T1000 (cell line): ENCODE measurements at places on chromosomes 1 and 21.

DNA sequence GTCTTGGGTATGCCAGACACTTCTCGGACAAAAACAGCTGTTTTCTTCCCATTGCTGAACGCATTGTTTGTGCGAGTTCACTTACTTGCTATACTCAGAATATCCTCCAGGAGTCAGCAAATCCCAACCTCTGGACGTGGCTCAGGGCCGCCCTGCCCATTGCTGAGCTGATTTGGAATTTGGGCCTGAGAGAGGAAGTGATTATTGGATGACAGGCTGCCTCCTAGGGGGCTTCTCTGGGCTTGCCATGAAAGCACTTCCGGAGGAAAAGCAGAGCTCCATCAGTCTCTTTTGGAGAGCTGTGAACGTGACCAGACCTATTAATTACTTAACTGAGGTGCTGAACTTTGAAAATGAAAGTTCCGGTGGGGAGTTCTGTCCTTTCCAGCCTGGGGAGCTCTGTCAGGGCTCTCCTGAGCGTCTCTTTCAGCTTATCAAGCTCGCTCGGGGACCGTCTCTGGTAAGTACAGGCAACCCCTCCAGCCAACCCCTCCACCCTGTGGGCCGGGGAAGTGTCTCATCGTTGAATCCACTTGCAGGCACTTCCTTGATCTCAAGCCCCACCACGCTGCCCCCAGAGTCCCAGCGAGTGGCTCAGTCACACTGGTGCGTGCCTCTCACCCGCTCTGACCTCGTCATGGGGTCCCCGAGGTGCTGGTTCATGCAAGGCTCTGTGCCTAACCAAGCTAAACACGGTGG is 76.9 kb downstream of the CLIC6 start:
- DNase-seq, result peak; percentile 75

DNA sequence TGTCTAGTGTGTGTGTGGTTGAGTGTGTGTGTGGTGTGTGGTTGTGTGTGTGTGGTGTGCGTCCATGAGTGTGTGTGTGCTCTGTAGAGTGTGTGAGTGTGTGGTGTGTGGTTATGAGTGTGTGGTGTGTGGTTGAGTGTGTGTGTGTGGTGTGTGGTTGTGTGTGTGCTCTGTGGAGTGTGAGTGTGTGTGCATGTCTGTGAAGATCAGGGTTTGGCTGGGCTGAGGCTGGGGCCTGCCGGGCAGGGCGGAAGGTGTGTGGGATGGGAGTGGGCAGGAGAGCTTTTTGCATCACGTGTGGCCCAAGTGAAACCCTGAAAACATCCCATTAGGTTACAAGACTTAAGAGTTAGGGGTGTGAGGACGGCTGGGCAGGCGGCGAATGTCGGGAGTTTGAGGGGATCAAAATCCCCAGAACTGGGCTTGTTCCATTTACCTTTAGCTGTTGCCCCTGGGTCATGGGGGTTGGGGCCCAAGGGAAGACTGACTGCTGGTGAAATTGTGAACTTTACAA is 2.9 kb upstream of the FCMR start:
- DNase-seq, result no peak

- no peak for DNase-seq
Observed at GRCh38 chr1:9107136-9107535, 21.8 kb downstream of the GPR157 start.

GRCh38 chr1:222093518-222093917 is 351.6 kb upstream of the DUSP10 start:
- DNase-seq, result no peak

- DNase-seq, result no peak
Observed at GRCh38 chr1:56754708-56755479, 64.3 kb downstream of the FYB2 start.

GRCh38 chr21:43645136-43645891 is 14.0 kb downstream of the HSF2BP start:
- no peak for DNase-seq

DNA sequence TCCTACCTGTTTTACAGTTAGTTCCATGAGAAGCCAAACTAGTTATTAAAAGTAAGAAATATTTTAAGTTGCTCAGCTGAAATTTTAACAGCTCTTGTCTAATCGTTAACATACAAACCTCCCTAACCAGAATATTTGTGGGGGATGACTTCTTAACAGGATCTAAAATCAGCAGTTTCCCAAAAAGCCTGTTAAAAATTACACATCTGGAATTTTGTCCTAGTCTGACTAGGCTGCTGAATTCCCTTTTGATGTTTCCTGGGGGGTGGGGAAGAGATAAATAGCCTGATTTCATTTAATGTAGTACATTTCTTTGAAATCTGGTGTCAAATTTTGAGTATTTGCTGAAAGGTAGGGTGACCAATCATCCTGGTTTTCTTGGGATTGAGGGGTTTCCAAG is 78.8 kb upstream of the ARHGAP29 start:
- DNase-seq, result no peak

- DNase-seq, result no peak
Observed at GRCh38 chr1:24385160-24385940, 28.2 kb downstream of the STPG1 start.

- no peak for DNase-seq
Observed at GRCh38 chr1:101108111-101108500, 82.5 kb upstream of the DPH5 start.

GRCh38 chr1:7070389-7071029 is 285.3 kb downstream of the CAMTA1 start:
- DNase-seq, result no peak

DNA sequence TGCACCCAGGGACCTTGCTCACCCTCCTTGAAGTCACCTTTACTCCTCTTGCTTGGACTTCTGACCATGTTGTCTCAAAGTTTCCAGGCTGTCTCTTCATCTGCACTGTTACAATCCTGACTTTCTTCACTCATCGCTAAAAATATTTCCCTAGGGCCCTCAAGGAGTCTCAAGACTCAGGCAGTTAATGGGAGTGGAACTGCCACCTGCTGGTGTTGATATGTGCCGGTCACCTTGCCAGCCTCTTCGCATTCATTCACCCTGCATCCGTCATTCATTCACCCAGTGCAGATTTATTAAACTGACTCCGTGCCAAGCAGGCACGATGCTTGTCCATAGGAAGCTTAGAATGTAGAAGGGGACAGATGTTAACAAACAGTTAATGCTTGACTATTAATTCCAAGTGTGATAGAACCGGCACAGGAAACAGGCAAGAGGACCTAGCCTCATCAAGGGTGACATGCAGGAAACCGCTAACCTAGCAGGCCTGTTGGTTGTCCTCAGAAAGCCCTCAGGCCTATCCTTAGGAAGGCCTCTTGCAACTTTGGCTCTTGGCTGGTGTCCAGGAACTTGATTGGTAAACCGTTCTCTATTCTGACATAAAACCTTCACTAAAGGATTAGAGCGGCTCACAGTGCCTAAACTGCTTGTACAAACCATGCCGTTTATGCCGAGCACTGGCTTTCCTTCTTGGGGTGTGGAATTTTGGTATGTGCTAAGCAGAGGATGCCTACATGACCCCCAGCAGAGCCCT is 342.2 kb downstream of the CAMTA1 start:
- no peak for DNase-seq

DNA sequence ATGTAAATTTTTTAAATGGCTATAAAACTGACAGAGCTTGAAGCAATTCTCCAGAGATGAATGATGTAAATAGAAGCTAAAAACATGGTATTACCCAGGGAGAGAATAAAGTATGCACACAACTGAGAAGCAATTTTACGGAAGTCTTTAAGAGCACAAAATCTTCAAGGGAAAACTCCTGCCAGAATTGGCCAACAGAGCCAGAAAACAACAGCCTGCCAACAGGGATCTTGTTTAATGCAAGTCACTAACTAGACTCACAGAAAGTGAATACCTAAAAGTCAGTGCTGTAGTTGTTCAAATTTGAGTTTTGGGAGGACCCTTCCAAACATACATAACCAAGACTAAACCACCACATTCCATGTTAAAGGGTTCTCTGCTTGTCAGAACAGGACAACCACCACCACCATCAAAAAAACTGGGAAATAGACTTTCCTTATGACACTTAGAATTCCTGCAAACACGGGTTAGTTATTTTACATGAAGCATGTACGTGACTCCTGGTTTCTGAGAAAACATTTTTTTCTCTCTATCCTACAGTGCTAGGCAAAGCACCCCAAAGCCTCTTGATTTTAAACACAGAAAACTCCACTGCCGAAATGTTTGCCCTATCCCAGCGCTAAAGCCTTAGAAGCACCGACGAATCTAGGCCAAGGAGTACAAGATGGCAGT is 1.6 kb downstream of the EPS15 start:
- DNase-seq, result no peak

GRCh38 chr1:59473831-59474230 is 176.9 kb downstream of the FGGY start:
- DNase-seq, result no peak

- DNase-seq, result no peak
Observed at GRCh38 chr1:78627321-78627720, 7.1 kb downstream of the IFI44L start.

DNA sequence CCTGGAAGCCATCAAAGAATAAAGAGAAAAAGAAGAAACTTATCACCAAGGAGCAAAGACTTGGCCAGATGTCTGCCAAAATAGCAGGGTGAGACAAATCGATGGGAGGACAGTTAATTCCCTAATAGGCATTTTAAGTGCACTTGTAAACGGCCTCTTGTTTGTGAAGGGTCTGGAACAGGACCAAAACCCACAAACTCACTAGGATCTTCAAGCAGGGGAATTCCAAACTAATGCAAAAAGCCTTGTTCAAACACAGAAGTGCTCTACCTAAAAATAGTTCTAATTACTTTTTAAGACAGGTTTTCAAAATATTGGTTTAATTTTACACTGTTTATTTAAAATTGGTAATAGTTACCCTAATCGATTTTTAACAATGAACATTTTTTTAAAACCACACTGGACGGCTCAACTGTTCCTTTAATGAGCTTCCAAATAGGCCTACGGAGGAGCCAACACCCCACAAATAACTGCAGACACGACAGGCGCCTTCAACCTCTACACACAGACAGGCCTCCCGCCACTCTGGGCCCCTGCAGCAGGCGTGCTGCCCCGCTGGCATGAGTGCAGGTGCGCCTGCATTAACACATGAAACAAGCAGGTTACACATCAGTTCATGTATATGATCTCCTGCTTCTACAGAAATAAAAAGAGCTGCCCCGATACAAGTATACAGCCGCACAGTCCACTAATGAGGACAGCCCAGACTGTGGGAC is 15.8 kb downstream of the UBE2G2 start:
- no peak for DNase-seq

DNA sequence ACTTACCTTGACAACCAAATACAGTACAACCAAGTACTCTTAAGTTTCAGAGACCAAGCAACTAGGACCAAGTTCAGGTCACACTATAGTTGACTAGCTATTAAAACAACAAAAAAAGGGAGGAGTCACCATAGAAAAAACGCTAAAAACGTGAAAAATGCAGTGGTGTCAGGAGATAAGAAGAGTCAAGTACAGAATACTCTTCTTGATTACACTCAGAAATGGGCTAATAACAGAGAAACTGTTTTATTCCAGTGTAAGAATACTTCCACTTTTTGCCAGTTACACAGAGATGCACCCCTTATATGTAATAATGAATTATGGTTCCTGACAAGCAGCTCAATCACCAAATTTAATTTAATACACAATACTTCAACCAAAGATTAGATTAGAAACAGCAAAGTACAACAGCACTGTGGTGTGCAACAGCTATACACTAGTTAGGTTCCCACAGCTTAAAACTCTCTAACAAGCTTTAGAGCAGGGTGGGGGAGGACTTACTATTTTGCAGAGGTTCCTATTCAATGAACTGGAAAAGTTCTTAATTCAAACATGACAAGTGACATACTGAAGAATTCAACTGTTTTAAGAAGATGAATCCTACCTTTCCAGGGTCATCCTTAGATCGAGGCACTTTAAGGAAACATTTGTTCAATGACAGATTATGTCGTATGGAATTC is 70.4 kb downstream of the FOXJ3 start:
- DNase-seq, result no peak

DNA sequence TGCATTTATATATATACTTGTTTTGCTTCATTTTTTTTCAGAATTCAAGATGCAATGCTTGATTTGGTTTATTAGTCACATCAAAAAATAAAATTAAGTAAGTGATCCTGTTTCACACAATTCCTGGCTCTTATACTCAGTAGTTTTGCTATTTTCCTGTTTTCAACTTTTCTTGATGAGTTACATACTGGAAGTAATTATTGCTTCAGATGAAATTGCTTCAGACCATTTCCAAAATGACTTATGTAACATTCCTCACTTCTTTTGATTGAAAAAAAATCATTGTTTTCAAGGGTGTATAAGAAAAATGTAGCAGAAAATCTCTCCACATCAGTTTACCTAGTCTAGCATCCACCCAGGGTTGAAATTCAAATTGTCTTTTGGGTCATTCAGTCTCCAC is 65.0 kb downstream of the RGS2 start:
- DNase-seq, result no peak

DNA sequence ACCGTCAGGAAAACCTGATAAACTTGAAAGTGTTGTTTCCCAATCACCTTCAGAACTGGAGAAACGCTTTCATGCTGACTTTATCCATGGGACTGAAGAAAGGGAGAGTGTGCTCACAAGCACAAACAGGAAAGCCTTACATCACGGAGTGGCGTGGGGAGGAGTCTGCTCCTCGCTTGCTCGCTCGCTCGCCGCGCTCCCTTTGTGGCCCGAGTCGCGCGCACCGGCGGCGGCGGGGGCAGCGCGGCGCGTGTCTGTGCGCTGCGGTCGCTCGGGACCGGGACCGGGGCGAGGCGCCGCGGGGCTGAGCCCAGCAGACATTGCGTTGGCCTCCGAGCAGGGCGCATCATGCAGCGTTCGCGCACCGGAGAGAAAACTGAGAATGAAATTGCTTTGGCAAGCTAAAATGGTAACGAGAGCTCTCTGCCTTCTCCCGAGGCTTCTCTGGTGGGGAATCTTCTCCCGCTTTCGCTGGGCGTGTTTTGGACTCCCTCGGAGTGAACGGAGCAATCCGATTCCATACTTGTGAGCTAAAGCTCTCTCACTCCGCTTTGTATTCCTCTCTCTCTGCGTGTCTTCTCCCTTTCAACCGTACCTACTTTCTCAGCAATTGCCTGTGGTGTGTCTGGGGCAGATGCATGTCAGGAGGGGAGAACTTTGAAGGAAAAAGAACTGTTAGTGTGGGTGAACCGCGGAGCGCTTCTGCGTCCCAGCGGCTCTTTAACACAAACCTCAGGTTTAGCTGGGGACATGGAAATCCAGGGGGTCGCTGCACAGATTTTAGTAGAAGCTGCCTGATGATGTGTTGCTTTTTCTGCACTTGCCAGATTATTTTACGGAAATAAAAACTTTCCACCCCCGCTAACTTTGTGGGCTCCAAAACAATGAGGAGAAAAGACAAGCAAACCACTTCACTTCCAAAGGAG is at the start of gene RGL1:
RGL1 (plus strand) TSS at position 205 of the 926 bp plus-strand sequence; CDS start at position 383, 178 bp downstream.
- DNase-seq, result peak; percentile 45

GRCh38 chr21:42063571-42064521 is 7.3 kb upstream of the UMODL1 start:
- DNase-seq, result no peak

DNA sequence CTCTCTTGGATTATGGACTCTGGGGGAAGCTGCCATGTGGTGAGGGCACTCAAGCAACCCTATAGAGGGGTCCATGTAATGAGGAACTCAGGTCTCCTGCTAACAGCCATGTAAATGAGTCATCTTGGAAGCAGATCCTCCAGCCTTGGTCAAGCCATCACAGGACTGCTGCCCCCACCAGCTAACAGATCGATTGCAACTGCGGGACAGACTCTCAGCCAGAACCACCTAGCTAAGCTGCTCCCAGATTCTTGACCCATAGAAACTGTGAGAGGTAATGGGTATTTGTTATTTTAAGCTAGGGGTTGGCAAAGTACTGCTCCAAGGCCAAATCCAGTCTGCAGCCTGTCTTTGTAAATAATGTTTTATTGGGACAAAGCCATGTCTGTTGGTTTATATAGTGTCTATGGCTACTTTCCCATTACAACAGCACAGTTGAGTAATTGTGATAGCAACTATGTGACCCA is 27.6 kb upstream of the MAP3K7CL start:
- DNase-seq, result no peak
